ENCODE measurements at places on chromosomes 16 and 17.

DNA sequence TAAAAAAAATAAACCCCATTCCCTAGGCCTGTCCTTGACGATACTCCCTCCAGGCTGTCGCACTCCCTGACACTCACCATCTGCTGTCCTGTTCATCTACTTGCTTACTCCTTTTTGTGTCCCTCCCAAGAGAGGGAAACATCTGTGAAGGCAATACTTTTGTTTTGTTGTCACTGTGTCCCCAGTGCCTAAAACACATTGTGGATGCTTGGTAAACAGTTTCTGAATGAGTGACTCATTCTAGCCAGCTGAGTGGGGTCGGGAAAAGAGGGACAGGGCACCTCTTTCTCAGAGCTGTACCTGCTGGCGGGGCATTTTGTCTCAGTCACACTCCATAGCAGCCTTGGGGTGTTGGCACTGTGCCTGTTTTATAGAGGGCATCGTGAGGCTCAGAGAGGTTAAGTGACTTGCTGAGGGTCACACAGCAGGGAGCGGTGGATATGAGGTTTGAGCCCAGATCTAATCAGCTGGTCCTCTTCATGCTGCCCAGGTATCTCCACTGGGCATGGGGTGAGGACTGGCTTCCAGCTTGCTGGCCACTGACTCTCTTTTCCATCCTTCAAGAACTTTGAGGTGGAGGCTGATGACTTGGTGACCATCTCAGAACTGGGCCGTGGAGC, 15.6 kb downstream of the MAP2K3 start:
- DNase-seq, result no peak

- no peak for DNase-seq
Observed at GRCh38 chr17:75371981-75372380, 33.5 kb downstream of the GRB2 start.

DNA sequence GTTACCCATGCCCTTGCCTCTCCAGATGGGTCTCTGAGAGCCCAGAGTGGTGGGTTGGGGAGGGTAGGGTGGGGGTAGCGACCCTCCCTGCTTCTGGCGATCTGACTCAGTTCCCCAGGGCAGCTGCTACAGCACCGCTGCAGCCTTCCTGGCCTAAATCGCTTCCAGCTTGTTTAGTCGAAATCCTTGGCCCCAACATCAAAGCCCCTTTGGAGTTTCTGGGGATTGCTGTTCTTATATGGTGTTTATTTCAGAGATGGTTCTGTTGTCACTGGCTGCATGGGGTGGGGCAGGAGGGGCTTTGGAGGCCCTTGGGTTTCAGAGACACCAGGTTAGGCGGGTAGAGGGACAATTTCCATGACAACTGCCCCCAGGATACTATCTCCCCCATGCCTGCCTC, 35.9 kb downstream of the FZD2 start:
- no peak for DNase-seq

GRCh38 chr17:68972119-68972704, 17.0 kb upstream of the ABCA8 start:
- DNase-seq, result no peak

GRCh38 chr17:50165867-50166517, at the start of gene SGCA:
TSS of gene SGCA (plus strand) at chr17:50166005. CDS start at chr17:50166041, 36 bp downstream.
- DNase-seq, result no peak

DNA sequence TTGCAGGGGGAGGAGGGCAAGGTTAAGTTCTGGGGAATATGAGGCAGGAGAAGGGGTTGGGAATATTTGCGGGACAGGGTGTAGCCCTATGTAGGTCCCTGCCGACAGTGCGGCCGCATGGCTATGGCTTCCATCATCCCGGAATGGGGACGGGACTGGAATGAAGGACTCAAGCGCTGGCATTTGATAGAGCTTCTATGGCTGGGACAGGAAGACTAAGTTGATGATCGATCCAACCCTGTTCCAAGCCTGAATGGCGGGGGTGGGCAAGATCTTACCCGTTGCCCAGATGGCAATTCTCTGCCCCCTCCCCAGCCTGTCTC, 47.1 kb downstream of the SRCIN1 start:
- DNase-seq, result no peak

DNA sequence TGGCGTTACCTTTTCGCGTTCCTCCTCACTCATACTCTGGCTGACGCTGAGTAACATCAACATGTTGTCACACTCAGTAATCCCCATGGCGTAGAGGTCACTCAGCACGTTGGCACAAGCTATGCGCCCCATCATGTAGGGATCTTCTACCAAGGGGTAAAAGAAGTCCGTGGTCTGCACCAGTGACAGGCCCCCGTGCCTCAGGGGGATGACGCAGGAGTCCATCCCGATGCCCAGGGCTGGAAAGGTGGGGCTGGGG, 596 bp downstream of the SEPHS2 start:
- DNase-seq, result no peak

DNA sequence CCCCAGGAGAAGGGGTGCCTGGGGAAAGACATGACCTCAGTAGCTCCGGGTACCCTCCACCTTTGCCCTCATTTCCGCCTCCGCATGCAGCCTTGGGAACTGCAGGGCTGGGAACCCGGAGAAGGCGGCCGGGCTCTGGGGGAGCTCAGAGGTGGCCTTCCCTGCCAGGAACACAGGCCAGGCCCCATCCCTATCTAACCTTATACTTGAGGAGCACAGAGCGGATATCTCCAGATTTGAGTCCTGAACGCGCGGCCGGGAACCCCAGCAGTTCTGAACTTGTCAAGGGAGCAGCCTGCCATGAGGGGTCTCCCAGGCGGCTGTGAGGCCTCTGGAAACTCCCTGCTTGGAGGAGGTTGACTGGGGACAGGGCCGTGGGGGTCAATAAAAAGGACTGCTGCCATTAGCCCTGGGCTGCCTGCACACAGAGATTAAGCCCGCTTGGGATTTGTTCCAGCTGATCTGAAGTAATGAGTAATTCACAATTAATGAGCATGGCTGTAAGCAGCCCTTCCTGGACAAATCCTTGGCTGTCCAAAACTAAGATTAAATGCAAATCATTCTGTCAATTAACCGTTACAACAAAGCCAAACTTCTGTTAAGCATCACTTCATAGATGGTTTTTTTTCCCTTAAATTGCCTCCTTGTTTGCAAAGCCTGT, 26.3 kb upstream of the METRNL start:
- DNase-seq, result no peak

DNA sequence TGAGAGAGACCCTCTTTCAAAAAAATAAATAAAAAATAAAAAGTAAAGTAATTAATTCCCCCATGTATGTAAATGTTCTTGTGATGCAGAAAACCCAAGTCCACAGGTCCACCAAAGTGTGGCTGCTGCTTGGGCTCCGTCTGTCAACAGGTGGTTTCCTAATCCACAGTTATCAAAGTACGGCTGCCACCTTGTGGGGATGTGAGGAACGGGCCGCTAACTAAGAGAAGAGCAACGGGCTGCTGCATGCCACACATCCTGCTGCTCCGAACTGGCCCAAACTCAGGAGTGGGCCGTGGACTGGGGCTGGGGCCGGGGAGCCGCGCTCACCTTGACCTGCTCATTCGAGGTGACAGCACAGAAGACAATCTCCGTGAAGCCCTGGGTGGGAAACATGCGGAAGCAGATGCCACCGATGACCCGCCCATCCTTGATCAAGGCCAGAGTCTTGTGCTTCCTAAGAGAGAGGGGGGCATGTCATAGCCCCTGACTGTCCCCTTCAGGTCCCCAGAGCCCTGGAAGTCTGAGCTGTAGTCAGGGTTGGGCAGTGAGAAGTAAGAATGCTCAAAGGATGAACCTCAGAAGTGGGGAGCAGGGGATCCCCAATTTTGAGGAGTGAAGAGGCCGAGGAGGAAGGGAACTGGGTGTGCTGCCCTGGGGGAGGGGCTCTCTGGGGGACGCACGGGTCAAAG, 4.3 kb downstream of the KAT2A start:
- DNase-seq, result peak; percentile 69

- DNase-seq, result no peak
Observed at GRCh38 chr16:87729266-87729954, 36.4 kb downstream of the KLHDC4 start.

- DNase-seq, result no peak
Observed at GRCh38 chr17:37833237-37833859, 88.5 kb upstream of the HNF1B start.

DNA sequence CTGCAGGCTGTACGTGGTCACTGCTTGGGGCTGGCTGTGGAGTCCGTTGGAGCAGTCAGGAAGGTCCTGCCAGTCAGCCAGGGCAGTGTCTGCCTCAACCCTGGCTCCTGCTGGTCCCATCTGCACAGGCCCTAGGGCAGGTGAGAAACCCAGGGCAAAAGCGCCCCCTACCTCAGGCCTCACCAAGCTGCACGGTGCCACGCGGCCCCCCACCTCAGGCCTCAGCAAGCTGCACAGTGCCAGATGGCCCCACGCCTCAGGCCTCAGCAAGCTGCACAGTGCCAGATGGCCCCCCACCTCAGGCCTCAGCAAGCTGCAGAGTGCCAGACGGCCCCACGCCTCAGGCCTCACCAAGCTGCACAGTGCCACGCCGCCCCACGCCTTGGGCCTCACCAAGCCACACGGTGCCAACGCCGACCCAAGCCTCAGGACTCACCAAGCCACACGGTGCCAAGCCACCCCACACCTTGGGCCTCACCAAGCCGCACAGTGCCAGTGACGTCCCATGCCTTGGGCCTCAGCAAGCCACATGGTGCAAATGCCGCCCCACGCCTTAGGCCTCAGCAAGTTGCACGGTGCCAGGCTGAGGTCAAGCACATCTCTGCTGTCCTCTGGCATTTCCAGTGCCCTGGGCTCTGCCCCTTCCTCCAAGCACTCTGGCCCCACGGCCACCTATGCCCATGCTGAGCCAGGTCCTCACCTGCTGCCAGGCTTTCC, 5.5 kb downstream of the TMEM204 start:
- no peak for DNase-seq

DNA sequence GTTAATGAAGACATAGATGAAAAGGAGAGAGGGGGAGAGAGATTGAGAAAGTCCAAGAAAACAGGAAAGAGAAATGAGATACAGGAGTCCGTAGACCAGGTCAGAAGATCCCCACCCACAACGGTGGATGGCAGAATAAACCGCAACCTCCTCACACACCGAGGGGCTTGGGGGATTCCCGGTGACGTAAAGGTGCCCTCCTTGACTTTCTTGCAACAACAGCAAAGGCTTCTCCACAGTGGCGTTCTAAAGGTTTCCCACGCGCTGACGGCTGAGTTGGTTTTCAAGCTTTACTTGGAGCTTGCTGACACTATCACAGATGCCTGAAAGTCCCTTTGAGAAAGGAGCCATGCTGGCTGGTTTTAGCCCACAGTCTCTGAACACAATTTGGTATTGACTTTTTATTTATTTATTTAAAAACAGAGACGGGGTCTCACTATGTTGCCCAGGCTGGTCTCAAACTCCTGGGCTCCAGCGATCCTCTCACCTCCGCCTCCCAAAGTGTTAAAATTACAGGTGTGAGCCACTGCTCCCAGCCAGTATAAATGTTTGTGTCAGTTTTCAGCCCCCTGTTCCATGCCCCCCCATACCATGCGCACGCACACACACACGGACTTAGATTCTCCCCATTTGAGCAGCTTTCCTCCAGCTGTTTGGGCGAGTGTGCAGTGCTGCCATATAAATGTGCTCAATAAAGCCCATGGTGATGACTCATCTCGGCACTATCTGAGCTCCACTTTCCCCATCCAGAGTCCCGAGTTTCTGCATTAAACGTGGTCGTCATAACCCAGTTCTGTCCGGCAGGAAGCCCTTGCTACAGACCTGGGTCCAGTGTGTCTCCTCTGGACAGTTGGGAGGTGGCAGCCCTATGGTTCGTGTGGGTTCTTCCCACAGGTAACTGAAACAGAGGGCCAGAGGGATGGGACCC, 33.0 kb upstream of the SEC14L1 start:
- DNase-seq, result no peak

DNA sequence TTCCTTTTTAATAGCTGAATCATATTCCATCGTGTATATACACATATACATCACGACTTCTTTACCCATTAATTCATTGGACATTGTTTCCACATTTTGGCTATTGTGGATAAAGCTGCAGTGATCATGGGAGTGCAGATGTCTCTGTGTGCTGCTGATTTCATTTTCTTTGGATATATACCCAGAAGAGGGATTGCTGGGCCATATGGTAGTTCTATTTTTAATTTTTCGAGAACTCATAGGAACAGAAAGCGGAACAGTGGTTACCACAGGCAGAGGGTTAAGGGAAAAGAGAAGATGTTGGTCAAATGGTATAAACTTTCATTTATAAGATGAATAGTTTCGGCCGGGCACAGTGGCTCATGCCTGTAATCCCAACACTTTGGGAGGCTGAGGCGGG, 187.4 kb upstream of the MYOCD start:
- DNase-seq, result no peak

GRCh38 chr17:3641014-3641413, 4.5 kb downstream of the CTNS start:
- no peak for DNase-seq

GRCh38 chr17:39325528-39326240, 75.7 kb downstream of the FBXL20 start:
- no peak for DNase-seq

- DNase-seq, result no peak
Observed at GRCh38 chr16:82281544-82281943, 111.5 kb upstream of the MPHOSPH6 start.

DNA sequence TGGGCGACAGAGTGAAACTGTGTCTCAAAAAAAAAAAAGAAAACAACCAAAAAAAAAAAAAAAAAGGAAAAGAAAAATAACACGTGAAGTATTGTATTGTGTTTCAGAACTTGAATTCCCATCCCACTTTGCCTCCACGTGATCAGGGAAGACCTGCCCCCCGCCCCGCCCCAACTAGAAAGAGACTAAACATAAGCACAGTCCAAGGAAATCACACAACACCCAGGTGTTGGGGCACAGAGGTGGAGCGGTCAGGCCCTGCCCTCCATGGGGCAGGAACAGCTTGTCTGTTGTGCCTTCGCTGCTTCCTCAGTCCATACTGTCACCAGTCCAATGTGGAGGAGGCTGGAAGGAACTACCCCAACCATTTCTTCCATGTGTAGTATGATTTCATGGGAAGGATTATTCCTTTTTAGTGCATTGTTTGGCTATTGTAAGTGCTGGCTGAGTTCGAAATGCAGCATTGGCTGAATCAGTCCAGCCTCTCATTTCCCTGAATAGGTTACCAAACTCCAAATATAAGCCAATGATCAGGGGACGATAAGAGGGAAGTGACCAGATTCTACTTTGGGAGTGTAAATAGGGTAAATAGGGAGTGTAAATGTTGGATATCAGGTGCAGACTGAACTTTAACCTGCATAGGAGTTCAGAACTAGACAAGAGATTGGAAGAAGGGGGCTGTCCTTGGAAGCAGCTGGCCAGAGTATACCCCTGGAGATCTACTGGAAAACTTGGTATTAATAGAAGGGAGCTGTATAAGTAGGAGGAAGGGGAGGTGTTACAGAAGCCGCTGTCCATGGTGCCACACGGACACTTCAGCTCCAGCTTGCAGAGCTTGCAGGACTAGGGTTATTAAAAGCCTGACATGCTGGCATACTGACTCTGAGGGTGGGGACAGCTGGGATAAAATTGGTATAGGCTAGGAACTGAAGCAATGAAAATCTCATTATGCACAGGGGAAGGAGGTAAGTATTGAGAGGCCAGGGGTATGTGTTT, 50.7 kb downstream of the TANGO6 start:
- no peak for DNase-seq

All from NCI-H1092 (cell line).